ENCODE measurements at places on chromosomes 7 and 10. TPM values are rescaled to one million over a fixed set of nuclear protein-coding genes. Genes with fewer than 3 reads are reported as not detected.

TM9SF3 gene
- 92.7 TPM for total RNA-seq

CPSF4 gene
- total RNA-seq: 38.0 TPM

SFRP4 gene
- total RNA-seq: 54.2 TPM

MYL10 gene
- not detected for total RNA-seq

SEMA3A gene
- total RNA-seq: 60.8 TPM

RTKN2 gene
- total RNA-seq: 0.51 TPM

HTR5A gene
- total RNA-seq: not detected

INTS15 gene
- 9.0 TPM for total RNA-seq

CWF19L1 gene
- 21.3 TPM for total RNA-seq

ZNF365 gene
- 5.8 TPM for total RNA-seq

CCDC136 gene
- 12.1 TPM for total RNA-seq

WEE2 gene
- not detected for total RNA-seq

ARHGEF5 gene
- total RNA-seq: 3.9 TPM

ADCY1 gene
- total RNA-seq: 0.51 TPM

FAM25C gene
- not detected for total RNA-seq

GDF2 gene
- total RNA-seq: not detected

NXPH1 gene
- total RNA-seq: not detected

SCART1 gene
- total RNA-seq: 1.3 TPM

IDI2 gene
- not detected for total RNA-seq

MAT1A gene
- not detected for total RNA-seq

NPY gene
- not detected for total RNA-seq

NEUROG3 gene
- total RNA-seq: not detected

TBX20 gene
- not detected for total RNA-seq

NCF1 gene
- under 0.01 TPM for total RNA-seq

PRXL2A gene
- 13.9 TPM for total RNA-seq

POU6F2 gene
- total RNA-seq: under 0.01 TPM

TMEM139 gene
- not detected for total RNA-seq

TBC1D12 gene
- total RNA-seq: 13.9 TPM

ODAD2 gene
- total RNA-seq: 1.5 TPM

THSD7A gene
- total RNA-seq: 0.83 TPM

ADCYAP1R1 gene
- not detected for total RNA-seq

PARG gene
- total RNA-seq: 37.8 TPM

GLUD1 gene
- total RNA-seq: 286 TPM

MYH16 gene
- not detected for total RNA-seq

LRMDA gene
- 1.0 TPM for total RNA-seq

CDC123 gene
- 138 TPM for total RNA-seq

MDH2 gene
- total RNA-seq: 29.5 TPM

CAMK2B gene
- 0.26 TPM for total RNA-seq
